ENCODE measurements at places on chromosomes 3 and 15.
A peak's percentile ranks its signal among the peaks of the same experiment; 100 is the strongest.

DNA sequence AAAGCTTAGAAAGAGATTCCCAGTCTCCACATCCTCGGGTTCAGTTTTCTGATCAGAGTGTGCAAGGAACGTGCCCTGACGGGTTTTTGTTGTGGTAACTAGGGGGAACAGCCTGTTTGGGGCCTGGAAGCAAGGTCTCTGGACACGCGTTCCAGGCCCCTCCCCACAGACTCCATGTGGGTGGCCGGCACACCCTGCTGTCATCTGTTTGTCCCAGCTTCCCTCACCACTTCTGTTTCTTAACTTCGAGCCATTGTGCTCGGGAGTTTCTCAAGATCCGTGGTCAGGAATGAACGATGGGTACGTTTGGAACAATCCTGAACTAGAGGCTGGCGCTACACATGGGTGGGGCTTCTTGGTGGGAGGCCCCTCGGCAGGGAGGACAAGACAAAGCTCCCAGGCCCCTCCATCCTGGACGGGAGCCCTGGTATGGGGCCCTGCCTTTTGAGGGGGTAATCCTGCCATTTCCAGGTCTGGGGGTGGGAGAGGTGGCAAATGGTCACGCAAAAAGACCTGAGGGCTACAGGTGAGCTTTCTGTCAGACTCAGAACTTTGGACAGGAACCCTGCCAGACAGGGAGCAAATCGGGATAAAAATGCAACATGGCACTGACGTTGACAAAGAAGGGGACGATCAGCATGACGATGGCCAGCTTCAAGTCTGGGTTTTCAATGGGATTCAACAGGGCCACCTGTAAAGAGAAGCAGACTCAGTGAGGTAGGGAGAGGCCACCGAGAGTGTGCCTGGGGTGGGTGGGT is 8.5 kb upstream of the MUSTN1 start:
- DNase-seq, result no peak

DNA sequence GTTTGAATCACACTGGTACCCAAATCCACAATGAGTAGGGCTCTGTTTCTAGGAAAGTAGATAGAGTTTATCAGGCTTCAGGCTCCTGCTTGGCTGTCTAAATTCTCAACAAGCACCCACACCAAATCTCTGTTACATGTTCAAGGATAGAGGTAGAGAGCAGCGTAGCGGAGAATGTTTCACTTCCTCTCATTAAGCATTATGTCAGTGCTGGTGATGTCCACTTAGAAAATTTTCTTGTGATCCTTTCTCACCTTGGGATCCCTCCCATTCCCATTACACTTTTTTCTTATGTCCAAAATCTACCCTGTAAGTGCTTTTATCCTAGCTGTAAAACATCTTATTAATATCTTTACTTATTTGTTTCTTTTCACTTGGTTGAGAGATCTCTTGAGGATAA is 34.7 kb upstream of the GCSAM start:
- no peak for DNase-seq

GRCh38 chr3:14374444-14374883 is 27.9 kb upstream of the SLC6A6 start:
- DNase-seq, result no peak

DNA sequence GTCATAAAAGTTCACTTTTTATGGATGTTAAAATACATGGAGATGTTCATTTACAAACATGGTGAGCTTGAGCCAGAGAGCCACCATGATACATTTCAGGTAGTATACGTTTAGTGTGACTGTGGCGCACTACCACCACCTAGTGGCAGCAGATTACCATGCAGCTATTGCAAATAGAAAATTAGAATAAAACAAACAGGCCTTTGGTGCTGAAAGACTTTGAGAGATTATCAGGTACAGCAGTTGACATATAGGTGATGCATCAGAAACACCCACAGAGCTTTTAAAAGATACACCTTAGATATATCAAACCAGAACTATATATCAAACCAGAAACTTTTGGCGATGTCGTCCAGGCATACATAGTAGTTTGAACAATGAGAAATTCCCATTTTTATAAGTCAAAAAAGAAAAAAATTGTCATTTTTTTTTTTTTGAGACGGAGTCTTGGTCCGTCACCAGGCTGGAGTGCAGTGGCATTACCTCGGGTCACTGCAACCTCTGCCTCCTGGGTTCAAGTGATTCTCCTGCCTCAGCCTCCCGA is 42.0 kb upstream of the ICE2 start:
- DNase-seq, result peak; percentile 18

- DNase-seq, result no peak
Observed at GRCh38 chr15:25236861-25237155, 202.0 kb downstream of the UBE3A start.

- DNase-seq, result no peak
Observed at GRCh38 chr3:116474032-116474780, 28.9 kb upstream of the LSAMP start.

DNA sequence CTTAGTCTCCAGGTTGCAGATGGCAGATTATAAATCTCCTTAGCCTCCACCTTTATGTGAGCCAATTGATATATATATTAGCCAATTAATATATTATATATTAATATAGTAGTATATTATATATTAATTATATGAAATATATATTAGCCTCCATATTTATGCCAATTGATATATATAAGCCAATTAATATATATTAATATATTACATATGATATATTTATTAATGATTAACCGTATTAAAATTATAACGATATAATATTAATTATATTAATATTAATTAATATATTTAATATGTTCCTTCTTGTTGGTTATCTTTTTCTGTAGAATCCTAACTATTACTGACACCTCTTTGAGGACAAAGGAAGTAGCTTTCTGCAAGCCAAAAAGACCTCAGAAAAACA is 972.5 kb downstream of the GBE1 start:
- DNase-seq, result no peak

GRCh38 chr3:75300606-75301005 is 363.5 kb upstream of the FRG2C start:
- no peak for DNase-seq

DNA sequence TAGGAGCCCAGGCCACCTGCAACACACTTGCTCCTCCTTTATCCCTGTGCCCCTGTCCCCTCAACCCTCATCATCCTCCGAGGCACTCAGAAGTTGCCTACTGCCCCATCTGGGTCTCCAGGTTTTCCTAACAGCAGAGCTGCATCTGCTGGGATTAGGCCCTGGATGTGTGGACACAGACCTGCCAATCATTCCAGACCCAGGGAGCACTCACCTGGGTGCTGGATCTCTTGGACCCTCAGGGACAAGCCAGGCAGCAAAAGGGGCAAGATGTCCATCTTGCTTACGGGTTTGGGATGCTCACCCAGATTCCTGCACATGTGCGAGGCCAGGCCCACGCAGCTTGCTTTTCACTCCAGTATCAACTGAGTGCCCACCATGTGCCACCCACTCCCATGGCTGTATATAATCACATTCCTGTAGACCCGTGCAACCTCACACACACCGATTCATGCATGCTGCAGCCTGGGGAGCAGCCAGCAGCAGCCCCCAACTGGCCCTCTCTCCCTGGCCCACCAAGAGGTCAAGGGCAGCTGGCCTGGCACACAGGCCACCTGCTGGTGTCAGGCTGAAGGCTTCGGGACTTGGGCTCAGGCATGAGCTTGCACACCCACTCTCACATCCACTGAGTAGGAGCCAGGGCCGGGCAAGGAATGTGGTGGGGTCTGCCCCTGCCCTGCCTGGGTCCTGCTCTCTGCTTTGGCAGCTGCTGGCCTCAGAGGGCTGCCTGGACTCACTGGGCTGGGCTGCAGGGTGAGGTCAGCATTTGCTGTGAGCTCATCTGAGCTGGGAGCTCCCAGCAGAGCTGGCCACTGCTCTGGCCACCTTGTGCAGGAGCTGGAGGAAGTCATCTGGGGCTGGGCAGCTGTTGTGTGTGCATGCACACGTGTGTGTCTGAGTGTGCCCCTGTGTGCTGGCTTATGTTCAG is 14.9 kb downstream of the PRKCD start:
- no peak for DNase-seq

All from stromal cell of bone marrow (primary cell).